ENCODE measurements at places on chromosomes 1 and 21.

- DNase-seq = no peak
Measured at GRCh38 chr1:89881415-89882058, 60.7 kb downstream of the LRRC8D start.

DNA sequence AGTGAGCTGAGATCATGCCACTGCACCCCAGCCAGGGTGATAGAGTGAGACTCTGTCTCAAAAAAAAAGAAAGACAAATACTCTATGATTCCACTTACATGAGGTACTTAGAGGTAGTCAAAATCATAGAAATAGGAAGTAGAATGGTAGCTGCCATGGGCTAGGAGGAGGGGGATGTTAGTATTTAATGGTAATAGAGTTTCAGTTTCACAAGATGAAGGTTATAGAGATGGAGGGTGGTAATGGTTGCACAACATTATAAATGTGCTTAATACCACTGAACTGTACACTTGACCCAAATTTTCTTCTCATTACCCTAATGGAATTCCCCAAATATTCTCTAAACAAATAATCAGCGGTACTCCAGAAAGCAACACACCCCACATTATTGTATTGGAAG, 12.8 kb downstream of the EIF2B3 start:
- DNase-seq = no peak

DNA sequence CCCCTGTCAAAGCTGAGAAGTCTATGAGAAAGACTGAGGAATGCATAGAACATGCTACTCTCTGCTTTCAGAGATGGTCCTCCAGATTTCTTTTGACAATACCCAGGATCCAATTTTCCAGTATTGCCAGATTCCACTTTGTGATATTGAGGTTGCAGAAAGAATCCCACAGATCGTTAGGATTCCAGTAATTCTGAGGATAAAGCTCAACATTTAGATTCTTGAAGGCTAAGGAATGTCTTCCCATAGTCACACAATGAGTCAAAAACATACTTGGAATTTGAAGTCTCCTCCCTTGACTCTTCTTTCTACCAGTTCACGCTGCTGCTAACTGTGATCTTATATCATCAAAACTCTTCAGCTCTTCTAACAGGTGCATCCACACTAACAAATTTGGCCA, 57.1 kb downstream of the TNFSF18 start:
- DNase-seq = no peak

DNA sequence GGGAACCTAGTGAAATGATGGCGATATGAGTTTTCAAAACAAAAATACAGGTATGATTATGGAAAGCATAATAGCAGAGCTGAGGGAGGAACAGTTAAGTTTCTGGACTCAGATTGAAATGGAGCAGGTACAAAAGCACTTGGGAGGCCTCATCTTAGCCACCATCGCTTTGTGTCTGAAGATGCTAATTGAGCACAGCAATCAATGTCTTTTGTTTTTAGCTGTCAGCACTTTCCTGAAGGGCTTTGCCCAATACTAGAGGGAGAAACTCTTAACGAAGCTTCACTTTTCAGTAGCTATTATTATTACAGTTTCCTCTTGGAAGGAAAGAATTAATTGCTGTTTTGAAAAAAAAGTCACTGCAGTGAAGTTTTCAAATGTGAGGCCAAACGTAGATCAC, 348.7 kb downstream of the RWDD3 start:
- no peak for DNase-seq

DNA sequence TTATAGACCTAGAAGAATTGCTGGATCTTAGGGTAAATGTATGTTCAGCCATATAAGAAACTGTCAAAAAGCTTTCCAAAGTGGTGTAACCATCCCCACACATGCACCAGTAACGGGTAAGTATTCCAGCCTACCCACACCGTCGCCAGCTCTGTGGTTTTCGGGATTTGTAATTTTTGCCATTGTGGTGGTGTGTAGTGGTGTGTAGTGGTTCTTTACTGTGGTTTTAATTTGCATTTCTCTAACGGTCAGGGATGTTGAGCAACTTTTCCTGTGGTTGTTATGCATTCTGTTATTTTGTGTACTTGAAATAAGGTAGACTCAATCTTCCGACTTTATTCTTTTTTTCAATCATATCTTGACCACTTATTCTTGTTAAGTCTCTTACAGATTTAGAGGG, 342.4 kb upstream of the AJAP1 start:
- no peak for DNase-seq

GRCh38 chr1:185636848-185637247, 97.3 kb upstream of the HMCN1 start:
- no peak for DNase-seq

DNA sequence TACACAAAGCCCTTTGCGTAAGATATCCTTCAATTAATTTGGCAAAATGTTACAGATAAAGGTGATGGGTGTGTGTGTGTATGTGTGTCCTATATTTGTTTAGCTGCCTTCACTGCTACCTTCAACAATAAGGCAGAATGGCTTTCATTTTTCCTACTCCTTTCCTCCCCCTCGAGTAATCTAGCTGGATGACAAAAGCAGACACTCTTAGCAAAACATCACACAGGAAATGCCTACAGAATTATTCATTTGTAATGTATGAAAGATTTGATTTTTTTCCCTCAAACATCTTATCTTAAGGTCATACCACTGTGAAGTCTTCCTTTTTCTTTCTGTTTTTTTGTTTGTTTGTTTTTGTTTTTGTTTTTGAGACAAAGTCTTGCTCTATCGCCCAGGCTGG, 10.6 kb downstream of the PTPN22 start:
- no peak for DNase-seq

GRCh38 chr1:232164078-232164963, 465.6 kb downstream of the SIPA1L2 start:
- peak; percentile 41 for DNase-seq
